Type B pancreatic cell (in vitro differentiated cells): ENCODE measurements at places on chromosomes 5 and 9.

- no peak for DNase-seq
Measured at GRCh38 chr5:6419340-6419852, 29.3 kb upstream of the UBE2QL1 start.

DNA sequence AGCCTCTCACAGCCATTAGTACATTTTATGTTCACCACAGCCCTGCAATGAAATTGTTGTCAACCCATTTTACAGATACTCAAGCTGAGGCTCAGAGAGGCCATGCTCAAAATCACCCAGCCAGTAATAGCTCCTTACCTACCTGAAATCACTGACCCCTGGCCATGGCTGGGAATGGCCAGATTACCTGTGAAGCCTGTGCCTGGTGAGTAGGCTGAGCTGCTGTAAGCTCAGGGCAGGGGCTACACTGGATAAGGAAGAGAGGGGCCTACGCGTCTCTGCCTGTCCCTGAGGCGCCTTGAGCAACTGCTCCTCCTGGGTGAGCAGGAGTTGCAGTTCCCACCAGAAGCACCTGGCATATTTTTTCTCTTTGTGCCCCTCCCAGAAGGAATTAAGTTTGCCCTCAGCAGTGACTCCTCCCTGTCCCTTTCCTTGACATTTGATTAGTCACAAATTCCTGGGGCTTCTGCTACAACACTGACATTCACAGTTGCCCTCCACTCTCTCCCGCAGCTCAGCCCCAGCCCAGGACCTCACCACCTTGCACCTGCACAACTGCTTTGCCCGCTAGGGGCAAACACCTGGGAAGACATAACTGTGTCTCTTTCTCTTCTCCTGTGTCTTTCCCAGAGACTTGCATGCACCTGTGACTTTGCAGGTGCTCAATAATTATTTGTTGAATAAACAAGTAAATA is 5.7 kb downstream of the CLTB start:
- DNase-seq: no peak

DNA sequence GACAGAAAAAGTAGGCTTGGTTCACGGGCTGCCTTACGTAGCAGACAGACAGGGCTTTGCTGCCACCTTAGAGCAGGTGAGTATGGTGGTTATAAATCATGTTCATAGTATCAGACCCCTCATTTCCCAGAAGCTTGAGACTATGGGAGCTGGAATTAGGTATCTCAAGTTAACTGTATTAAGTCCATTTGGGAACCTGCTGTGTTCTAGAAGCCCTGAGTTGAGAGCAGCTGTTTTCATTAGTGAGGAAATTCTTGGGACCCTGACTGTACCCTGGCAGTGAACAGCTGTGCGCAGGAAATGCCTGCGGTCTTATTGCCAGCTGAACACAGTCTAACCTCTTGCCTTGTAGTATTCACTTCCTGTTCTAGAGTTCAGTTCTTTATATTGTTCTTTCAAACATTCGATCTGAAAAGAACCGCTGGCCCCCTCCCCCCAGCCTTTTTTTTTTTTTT is 29.8 kb downstream of the UGCG start:
- DNase-seq: no peak

DNA sequence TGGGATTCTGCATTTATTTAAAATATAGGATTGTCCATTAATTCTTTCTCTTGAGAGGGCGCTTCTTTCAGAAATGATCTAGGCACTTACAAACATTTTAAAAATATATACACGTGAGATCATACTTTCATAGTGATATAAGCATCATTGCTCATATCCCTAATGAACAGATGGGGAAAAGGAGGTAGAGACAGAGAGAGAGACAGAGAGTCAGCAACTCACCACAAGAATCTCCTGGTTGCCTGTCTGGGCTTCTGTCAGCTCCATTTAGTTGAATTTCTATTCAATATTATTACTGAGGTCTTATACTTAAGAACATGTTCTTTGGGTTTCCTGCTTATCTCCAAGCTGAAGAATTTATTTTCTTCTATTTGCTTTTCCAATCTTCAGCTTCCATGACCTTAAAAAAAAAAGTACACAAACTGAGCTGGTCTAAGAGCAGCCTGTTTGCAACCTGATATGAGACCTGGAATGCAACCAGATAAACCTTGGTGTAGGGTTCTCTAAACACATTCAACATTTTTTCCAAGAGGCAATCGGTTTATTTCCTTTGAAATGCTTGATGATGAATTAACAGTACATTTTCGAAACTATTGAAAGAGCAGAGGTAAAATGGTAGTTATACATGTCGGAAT is 51.6 kb upstream of the LIFR start:
- DNase-seq: no peak

- DNase-seq: no peak
Measured at GRCh38 chr5:173645890-173646574, 29.6 kb upstream of the BOD1 start.

DNA sequence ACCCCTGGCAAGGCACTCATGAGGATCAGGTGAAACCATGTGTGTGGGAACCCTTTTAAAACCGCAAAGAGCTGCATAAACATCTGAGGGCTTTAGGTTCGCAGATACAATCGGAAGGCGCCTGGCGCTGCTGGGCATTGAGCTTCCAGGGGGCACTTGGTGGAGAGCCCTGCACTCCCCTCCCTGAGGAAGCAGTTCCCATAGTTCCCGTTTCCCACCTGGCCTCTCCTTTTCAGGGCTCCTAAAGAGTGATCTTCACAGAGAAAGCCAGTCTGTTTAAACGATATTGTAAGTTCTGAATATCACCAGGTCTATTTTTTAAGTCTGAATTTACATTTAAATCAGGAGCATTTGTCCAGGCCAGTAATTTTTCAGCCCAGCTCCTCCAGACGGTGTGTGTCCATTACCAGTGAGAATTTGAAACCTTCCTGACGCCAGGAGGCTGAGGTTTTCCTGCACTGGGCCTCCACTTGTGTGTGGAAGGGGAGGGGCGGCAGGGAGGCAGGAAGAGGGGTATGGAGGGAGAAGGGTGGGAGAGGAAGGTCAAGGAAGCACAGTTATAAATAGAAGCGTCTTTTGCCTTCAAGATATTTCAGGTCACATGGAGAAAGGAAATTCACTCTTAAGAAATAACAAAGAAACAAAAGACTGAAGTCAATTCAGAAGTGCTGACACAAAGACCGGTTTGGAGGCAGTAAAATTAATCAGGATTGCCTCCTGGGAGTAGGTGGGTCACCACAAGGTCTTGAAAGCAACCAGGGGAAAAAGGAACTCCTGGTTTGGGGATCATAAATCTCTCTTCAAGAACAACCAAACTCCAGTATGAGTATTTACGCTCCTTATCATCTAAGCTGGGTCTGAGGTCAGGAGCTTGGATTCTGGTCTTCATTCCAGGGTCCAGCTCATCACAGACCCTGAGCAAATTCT is 14.3 kb upstream of the MGAT1 start:
- DNase-seq: no peak

DNA sequence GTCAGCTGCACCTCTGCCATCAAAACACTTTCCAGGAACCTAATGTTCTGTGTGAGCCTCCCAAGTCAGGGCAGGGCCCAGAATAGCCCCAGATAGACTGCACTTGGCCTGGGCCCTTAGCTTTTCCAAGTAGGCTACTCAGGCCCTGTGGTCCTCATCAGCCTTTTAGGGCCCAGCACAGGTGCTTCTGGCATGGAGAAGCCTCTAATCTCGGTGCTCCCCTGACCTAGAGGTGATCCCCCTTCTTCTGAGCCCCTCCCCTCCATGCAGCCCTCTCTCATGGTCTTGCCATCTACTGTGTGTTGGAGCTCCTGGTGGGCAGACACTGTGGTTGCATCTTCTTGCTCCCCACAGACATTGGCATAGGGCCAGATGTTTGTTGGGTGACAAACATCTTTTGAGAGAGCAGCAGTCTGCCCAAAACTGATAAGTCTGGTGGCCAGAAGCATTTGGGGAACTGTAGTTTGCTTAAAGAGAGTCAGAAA is 28.1 kb downstream of the FRMPD1 start:
- DNase-seq: no peak

DNA sequence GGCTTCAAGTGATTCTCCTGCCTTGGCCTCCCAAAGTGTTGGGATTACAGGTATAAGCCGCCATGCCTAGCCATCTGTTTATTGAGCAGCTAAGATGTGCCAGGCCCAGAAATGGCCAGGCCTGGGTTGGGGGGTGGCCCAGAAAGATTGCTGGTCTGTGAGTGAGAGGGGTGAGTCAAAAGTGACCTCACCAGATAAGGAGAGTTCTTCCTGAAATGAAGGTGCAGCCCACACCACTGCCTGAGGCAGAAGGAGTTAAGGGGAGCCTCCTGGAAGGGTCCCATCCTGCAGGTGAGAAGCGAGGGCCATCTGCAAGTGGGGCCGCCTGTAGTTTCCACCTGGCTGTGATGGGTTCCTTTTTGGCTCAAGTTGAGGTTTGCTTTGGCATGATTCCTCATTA is 96.9 kb upstream of the KLF4 start:
- DNase-seq: no peak

DNA sequence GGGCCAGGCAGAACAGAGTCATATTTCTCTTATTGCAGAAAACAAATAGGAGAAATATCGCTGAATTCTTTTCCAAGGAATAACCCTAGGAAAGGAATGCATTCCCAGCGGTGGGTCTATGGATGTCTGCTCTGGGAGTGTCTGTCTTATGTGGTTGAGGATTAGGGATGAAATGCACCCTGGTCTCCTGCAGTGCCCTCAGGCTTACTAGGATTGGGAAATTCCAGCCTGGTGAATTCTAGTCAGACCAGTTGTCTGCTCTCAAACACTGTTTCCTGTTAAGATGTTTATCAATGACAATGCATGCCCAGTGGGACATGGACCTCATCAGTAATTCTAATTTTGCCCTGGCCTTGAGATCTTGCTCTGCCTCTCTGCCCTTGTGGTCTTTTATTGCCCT is 136.1 kb upstream of the ELAVL2 start:
- DNase-seq: no peak

DNA sequence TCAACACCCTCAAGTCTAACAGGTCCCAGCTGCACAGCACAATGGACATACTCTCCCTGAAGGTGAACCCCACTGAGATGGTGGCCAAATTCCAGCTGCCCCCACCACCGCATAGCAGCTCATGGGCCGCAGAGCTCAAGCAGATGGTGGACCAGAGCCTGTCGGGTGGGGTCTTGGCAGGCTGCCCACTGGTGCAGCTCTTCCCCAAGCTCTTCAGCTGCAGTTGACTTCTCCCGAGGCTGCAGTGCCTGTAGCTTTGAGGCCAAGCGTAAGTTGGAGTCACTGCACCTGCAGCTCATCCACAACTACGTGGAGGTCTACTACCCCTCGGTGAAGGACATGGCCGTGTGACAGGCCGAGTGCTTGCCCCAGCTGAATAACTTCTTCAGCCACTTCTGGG is 56.6 kb upstream of the SPTLC1 start:
- no peak for DNase-seq

DNA sequence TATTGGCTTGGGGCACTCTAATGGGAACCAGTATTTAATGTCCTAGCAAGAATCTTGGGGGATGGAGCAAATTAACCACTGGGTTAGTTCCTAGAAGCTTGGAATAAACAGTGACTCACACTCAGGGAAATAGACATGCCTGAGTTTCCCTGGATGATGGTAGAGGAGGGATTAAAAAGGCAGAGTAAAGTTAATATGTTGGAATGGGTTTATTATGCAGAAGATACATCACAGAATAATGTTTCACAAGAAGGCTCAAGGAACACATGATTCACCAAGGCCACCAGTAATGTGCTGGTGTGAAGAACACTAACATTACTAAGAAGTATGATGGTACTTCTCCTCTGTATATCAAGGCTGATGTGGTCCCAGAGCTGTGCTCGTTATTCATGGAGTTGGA is 752.9 kb upstream of the SEMA6A start:
- no peak for DNase-seq
